ENCODE measurements at places on chromosomes 1 and 21.

GRCh38 chr1:87600854-87601253 is 272.2 kb downstream of the LMO4 start:
- no peak for DNase-seq

- no peak for DNase-seq
Measured at GRCh38 chr1:155043793-155044192, 7.3 kb upstream of the ADAM15 start.

- DNase-seq = no peak
Measured at GRCh38 chr1:18939398-18940302, 16.8 kb downstream of the IFFO2 start.

DNA sequence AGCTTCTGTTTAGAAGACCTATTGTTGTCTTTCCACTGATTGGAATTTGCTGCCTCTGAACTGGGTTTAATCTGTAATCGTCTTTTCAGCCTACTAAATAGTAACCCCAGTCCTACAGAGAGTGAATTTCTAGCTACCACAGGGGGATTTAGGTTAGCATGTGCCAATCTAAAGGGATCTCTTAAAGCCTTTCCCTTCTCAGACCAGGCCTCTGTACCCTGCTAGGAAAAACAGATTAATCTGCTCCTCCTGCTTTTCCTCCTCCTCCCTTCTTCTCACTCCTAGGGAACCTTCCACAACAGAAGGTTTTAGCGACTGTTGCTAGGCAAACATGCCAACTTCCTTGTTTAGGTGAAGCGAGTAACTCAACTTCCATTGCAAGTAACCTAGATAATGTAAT is 1.3 kb upstream of the RC3H1 start:
- no peak for DNase-seq

DNA sequence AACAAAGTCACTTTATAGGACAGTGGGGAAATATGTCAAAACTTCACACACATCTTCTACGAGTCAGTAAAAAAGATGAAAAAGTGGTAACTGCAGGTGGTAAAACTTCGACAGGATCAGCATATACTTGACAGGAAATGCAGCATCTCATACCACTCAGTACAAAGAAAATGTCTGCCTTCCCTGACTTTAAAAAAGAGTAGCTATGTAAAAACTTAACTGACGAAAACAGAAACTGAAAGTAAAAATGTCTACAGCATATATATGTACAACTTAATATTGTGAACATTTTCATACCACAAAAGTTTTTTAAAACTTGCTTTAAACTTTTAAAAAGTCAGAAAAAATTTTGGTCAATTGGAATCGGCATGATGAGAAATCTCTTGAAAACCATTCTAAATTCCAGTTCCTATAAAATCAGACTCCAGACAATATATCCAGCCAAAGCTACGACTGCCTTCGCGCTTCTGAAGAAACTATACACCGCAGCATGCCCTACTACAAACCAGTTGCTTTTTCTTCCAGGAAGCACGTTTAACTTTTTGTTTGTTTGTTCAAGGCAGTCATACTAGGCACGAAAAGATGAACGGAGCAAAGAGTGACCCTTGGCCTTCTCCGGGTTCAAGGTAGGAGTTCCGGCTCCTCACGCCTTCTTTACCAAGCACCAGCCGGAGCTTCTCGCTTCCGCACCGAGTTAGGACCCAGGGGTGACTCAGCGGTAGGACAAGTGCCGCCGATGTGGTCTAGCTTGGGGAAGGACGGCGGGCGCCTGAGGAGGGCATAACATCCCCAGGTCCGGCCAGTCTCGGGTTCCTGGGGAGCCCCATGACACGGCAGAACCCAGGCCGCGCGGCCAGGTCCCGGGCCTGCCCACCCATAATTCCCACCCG is 612 bp downstream of the PSMA5 start:
- DNase-seq = no peak

GRCh38 chr1:33488624-33489023 is 16.2 kb downstream of the ZSCAN20 start:
- DNase-seq = no peak

All from stimulated activated CD4-positive, alpha-beta T cell treated with anti-CD3 and anti-CD28 coated beads, Interleukin-4, amount 100 ng/mL, for 1 hour (primary cell).